ENCODE measurements at places on chromosomes 6 and 20. TPM values are rescaled to one million over a fixed set of nuclear protein-coding genes. Genes with fewer than 3 reads are reported as not detected.

The NEURL2 gene
- 2.5 TPM for total RNA-seq

DNA sequence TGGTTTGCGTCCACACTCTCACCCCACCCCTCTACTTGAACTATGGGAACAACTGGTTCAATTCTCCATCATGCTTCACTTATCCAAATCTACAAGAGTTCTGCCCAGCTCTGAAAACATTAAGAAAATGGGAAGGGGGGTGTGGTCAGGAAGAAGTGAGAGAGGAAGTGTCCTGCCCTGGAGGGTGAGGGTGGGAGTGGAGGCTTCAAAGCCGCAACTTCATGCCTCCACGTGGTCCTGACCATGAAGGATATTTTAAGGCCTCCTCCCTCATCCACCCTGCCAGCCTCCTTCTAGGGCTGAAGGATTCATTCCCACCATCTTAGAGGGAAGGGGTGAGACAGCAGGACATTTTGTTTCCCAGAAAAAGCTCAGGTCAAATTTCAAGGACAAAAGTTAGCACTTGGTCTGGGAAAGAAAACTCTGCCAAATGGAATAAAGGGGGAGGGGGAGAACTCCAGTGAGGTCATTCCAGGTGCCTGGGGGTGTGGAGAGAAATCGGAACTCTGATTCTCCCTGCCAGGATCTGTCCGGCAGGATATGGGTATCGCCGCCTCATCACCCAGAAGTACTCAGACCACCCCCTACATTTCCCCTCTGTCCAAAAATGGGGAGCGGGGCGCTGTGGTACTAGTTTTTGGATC is 4.9 kb downstream of the RIMS4 start:
- DNase-seq, result no peak

- DNase-seq, result peak; percentile 15
These were observed 102.6 kb downstream of the LAMP5 start for GRCh38 chr20:9616833-9617461.

DNA sequence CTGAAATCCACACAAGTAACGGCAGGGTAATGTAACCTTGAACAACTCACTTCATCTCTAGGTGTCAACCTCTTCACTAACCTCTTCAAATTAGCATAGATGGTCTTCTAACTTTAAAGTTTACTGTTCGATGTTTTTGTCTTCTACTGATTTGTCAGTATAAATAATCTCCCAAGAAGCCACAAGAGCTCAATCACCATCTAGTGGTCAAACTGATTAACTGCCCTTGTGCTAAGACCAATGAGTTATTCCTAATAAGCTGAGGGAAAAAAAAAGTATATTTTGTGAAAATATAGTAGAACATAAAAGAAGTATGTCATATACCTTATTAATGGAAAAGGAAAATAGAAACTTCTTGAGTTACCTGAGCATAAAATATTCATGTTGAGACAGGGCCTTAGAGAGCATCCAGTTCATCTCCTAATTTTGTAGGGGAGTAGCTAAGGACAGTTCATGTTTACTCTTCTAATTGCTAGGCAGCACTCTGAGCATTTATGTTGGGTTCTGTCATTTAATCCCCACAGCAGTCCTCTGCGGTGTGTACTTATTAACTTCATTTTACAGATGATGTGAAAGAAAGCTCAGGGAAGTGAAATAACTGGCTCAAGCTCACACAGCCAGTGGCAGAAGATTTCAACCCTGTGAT is 317.1 kb downstream of the ESR1 start:
- no peak for DNase-seq
